ENCODE measurements at places on chromosomes 4 and X. TPM values are rescaled to one million over a fixed set of nuclear protein-coding genes. Genes with fewer than 3 reads are reported as not detected.
A peak's percentile ranks its signal among the peaks of the same experiment; 100 is the strongest.

- no peak for DNase-seq
Measured at GRCh38 chrX:118548841-118549240, 53.2 kb downstream of the DOCK11 start.

- no peak for DNase-seq
Measured at GRCh38 chr4:74012130-74012529, 13.7 kb upstream of the CXCL5 start.

DNA sequence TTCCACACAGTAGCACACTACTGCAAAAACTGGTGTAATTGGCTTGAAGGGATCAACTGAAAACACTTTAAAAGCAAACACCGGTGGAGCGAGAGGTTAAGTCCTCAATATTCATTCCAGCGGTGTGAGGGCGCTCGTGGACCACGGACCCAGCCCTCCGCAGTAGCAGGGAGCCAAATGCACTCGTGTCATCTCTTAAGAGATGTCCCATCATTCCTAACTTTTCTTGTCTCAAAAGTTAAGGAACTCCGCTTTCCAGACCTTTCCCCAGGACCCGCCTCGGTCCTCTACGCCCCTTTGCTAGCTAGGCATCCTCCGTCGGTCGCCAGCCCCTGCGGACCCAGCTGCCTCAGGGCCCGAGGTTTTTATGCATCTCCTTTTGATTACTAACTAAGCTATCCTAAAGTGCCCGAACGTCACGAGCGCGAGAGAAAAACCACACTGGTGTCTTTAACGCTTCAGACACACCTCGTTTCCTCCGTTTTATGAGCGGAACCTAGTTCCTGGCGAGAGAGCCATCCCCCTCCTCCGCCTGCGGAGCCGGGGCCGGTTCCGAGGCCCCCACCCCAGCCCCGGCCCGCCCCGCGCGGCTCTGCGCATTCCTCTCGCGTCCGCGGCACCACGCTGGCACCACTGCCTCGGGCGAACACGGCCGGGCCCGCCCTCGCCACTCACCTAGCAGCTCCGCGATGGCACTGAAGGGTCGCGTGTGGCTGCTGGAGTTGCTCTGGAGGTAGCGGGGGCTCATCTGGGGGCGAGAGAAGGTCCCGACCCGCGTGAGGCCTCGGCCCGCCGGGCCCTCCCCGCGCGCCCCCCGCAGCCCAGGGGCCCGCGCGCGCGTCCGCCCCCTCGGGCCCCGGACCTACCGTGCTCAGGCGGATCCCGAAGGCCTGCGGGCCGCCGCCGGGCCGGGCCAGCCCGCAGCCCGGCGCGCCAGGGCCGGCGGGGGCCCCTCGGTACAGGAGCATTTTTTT lies 723 bp downstream of the MORC4 start:
- peak; percentile 70 for DNase-seq

DNA sequence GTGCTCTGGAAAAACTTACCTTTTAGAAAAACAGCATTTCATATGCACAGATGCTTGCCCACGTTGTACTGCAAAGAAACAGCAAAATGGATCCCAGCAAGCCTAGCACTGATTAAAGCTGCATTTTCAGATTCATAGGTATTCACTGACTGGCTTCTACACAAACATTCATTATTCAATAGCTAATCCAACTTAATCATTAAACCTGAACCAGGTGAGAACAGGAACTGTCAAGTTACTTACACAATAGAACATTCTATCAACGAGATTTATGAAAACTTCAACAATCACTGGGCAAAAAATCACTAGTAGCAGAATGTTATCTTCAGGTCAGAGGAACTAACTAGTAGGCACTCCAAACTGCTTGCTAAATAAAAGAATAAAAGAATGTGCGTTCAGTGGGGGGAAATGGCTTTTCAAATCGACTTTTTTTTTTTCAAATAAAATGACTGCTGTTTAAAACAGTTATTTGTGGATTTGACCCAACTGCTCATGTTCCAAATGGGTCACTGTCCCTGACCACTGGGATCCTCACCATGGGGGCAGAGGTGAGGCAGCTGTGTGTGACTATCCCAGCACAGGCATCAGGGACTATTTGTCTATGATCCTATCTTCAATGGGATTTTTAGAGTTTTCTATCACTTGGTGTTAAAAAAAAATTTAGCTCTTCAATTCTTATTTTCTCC lies 42.3 kb downstream of the STX18 start:
- DNase-seq: no peak

DNA sequence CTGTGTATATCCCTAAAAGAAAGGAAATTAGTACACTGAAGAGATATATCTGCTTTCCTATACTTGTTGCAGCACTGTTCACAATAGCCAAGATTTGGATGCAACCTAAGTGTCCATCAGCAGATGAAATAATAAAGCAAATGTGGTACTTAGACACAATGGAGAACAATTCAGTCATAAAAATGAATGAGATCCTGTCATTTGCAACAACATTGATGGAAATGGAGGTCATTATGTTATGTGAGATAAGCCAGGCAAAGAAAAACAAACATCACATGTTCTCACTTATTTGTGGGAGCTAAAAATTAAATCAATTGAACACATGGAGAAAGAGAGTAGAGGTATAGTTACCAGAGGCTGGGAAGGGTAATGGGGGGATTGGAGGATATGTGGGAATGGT lies 611.9 kb downstream of the STPG2 start:
- DNase-seq: no peak

DNA sequence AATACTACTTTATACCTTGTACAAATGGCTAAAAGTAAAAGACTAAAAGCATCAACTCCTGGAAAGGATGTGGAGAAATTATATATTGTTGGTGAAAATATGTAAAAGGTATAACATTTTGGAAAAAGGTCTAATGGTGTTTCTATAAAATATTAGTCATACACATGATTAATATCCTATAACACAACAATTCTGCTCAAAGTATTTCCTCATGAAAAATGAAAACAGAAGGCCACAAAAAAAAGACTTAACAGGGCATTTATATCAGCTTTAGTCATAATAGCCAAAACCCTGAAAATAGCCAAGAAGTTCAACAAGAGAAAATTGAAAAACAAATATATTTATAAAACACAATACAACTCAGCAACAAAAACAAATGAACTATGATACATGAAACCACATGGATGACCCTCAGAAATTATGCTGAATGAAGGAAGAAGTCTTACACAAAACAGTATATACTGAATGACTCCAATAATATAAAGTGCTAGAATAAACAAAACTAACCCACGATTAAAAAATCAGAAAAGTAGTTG lies 38.8 kb downstream of the TBCK start:
- DNase-seq: no peak

- no peak for DNase-seq
Measured at GRCh38 chr4:172776203-172776861, 392.3 kb upstream of the GALNT7 start.

DNA sequence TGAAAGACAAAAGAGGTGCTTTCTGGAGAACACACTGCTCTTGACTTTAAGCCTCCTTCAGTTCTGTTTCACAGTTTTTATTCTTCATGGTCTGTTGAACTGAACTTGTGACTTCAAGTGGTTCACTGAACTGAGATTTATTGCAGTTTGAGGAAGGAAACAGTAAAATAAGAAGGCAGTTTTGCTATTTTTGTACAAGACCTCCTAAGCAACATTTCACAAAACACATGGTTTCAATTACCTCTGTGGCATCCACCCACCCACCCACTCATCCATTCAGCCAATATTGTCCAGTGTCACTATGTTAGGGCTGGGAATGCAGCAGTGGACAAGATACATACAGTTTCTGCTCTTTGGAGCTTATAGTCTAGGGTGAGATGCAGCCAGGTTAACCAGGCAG lies 131.3 kb downstream of the IL1RAPL2 start:
- DNase-seq: peak; percentile 2

DNA sequence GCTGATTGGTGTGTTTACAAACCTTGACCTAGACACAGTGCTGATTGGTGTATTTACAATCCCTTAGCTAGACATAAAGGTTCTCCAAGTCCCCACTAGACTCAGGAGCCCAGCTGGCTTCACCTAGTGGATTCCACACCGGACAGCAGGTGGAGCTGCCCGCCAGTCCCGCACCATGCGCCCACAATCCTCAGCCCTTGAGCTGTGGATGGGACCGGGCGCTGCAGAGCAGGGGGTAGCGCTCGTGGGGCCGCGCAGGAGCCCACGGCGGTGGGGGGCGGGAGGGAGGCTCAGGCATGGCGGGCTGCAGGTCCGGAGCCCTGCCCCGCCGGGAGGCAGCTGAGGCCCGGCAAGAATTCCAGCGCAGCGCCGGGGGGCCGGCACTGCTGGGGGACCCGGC lies 30.7 kb downstream of the MEPE start:
- DNase-seq: no peak

DNA sequence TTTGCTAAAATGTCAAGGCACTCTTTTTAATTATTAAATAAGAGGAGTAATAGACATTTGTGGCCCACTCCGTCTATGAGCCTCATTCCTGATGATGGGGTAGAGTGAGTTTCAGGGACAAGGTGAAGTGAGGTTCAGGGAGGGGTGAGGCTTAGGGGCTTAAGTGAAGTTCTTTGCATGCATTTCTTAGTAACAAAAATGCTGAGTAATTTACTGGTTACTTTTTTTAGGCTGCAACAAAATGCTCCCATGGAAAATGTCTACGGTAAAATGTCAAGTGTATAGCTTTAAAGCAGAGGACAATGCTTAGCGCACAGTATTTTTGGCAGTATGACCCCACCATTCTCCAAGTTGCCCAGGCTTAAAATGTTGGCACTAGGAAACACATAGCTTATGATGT lies 2.0 kb upstream of the USO1 start:
- DNase-seq: no peak

GRCh38 chr4:87419578-87420249 lies 2.7 kb upstream of the NUDT9 start:
- no peak for DNase-seq

DNA sequence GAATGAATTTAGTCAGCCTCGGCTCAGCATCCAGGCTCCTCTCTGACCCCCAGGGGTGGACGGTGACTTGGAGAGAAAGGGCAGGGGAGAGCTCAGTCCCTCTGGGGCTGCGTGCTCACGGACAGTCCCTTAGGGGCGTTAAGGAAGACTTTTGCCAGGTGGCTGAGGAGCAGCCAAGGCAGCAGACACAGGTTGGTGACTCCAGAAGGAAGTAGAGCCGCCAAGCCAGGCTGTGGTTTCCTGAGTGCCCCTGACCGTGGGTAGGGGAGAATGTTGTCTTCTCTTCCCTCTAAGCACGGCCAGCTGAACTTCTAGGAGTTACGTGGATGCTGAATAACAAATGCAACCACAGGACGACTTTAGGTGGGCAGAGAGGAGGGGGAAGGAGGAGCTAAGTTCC lies 91.0 kb upstream of the MTM1 start:
- no peak for DNase-seq

GRCh38 chr4:170271723-170272122 lies 182.0 kb upstream of the AADAT start:
- DNase-seq: no peak

DNA sequence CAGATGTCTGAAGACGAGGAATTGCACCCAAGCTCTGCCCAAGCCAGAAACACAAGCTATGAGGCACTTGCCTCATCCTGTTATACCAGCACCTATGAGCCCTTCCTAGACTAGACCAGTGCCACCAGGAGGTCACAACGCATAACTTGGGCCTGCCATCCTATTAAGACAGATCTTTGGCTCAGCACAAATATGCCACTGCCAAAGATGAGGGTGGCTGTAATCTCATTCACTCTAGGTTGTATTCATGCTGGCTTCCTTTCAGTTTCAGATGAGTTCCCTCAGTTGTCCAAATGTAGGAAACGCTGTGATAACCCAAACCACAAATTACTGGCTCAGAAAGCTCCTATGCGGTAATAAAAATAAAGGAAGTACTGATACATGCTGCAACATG lies 76.5 kb upstream of the CITED1 start:
- DNase-seq: no peak

GRCh38 chrX:15398874-15399273 lies 14.7 kb upstream of the VEGFD start:
- no peak for DNase-seq

DNA sequence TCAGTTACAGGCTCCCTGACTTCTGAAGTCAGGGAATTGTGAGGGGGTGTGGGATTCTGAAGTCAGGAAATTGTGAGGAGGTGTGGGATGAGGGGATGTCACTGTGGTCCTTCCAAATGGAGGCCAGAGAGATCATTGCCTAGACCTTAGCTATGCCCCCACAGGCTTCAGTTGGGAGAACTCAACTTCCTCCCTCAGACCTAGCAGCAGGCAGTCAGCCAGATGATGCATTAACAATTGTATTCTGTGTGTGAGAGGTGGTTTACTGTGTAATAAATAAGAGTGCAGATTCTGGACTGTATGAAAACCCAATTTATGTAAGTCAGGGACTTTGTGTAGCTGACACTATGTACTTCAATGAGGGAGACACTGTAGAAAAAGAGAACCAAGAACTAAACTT lies 65.7 kb downstream of the FREM3 start:
- no peak for DNase-seq

DNA sequence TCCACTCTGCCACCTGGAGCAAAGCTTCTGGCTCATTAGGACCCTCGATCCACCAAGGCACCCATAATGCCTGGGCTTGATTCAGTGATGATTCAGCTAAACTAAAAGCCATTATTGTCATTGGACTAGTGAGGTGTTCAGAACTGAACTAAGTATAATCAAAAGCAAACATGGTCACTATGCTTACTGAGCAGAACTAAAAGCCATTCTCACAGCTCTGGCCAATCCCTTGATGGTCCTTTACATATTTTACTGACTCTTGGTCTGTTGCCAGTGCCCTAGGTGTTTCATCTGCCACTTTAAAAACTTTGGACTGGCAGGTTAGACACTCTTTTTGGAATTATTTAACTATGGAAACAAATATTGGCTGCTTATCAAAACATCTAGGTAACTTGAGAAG lies 703.5 kb downstream of the FAT4 start:
- DNase-seq: no peak

- DNase-seq: no peak
Measured at GRCh38 chr4:98939438-98939837, 10.5 kb upstream of the EIF4E start.

GRCh38 chr4:168831585-168831918 lies 178.5 kb downstream of the CBR4 start:
- DNase-seq: no peak

DNA sequence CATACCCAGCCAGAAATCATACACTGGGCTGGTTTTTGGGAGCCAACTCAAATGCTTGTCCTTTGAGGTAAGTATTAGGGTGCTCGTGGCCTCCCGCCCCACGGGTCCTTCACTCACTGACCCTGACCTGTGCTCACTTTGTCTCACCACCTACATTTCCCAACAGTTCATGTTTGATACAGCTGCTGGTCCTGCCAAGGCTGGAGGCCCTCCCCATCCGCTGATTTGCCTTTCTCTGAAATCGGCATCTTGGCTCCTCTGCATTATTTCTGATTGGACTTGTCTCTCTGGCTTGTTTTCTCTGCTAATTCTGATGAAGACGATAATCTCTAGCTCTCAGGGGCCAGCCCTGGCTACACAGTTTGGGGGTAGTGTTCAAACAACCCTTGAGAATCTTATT lies 70.2 kb downstream of the SORBS2 start:
- no peak for DNase-seq

GRCh38 chr4:128796934-128797333 lies 12.6 kb upstream of the JADE1 start:
- no peak for DNase-seq

- no peak for DNase-seq
Measured at GRCh38 chr4:184097241-184097605, 120.5 kb downstream of the ENPP6 start.

Gene FGFR3
- total RNA-seq: 66.2 TPM

Gene PABPC5
- 7.5 TPM for total RNA-seq

Gene SPARCL1
- total RNA-seq: 113 TPM

Gene TXK
- 0.48 TPM for total RNA-seq

Gene NPNT
- total RNA-seq: 62.1 TPM

Gene DYNLT3
- 46.5 TPM for total RNA-seq

Gene ERAS
- 5.3 TPM for total RNA-seq
